Activated T-cell treated with anti-CD3 and anti-CD28 coated beads, Interleukin-2, amount 50 U/mL, for 4 hours (primary cell): ENCODE measurements at places on chromosomes 4 and X.

GRCh38 chr4:148203056-148203898 is 238.9 kb downstream of the NR3C2 start:
- DNase-seq: no peak

- DNase-seq: no peak
Measured at GRCh38 chrX:123731258-123731986, 1.4 kb downstream of the THOC2 start.

DNA sequence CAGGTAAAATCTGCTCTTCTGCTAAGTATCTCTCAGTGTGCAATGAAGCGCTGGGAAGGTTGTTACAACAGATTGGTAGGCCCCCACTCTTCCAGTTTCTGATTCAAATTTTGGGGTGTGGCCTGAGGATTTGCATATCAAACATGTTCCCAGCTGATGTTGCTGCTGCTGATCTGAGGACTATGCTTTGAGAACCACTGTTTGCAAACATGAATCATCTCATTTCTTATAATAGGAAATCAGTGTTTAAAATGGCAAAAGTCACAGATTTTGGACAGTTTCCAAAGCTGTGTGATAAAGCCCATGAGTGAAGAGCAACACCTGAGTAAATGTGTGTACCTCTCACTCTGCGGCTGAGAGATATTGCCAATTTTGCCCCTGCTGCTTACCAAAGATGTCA is 36.2 kb upstream of the NDNF start:
- DNase-seq: no peak

DNA sequence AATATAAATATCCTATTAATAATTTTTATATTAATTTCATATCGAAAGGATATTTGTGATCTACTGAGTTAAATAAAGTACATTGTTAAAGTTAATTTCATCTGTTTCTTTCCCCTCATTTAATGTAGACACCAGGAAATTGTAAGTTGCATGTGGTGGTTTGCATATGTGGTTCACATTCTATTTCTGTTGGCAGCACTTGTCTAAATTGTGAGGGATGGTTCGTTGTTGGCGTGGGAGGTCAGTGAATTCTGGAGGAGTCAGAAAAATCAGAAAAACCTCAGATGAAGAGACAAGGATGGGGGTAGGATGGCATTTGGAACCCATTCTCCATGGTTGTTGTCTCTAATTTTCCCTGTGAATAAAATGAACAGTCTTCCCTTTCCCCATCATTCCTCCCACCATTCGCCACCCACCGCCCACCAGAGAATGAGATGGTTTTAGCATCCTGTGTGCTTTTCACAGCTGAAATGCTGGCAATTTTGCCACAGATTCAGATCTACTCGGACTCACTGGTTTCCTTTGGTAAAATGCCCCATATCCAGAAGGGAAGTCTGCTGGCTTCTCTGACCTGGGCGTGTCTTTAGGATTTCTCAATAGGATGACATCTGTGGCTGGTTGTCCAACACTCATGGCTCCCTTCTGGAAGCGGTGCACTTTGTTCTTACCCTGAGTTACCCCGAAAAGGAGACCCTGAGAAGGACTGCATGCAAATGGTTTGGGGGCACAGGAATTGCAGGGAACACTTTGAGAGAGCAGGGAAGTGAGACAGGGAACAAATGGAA is 52.3 kb downstream of the LGI2 start:
- no peak for DNase-seq

DNA sequence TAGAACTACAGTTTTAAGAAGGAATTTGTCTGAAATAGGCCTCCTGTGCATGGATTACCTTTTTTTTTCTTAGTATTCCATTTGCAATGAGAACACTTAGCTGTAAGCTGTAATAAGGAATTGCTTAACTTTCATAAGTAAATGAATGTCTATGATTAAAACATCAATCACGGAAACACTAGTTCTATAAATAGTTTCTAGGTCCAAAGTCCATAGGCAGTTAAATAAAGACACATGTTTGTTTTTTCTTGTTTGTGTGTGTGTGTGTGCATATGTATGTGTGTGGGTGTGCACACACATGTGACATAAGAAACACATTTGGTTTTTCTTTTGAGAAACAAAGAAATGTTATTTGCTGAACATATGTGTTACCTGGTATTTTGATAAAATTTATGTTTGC is 11.2 kb downstream of the GPRIN3 start:
- no peak for DNase-seq

DNA sequence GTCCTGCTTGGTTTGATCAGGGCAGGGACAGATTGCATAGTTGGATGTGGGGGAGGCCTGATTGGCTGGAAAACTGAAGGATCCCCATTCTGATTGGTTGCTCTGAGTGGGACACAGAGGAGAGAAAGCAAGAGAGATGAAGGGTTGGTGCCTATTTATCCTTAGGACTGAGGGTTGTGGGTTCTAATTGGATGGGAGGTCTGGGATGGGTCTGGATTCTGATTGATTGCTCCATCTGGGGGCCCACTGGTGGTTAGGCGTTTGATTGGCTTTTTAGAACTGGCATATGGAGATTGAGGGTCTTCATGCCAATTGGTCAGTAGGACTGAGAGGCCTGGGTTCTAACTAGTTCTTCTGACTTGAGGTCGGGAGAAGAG is 644 bp upstream of the EBP start:
- no peak for DNase-seq

DNA sequence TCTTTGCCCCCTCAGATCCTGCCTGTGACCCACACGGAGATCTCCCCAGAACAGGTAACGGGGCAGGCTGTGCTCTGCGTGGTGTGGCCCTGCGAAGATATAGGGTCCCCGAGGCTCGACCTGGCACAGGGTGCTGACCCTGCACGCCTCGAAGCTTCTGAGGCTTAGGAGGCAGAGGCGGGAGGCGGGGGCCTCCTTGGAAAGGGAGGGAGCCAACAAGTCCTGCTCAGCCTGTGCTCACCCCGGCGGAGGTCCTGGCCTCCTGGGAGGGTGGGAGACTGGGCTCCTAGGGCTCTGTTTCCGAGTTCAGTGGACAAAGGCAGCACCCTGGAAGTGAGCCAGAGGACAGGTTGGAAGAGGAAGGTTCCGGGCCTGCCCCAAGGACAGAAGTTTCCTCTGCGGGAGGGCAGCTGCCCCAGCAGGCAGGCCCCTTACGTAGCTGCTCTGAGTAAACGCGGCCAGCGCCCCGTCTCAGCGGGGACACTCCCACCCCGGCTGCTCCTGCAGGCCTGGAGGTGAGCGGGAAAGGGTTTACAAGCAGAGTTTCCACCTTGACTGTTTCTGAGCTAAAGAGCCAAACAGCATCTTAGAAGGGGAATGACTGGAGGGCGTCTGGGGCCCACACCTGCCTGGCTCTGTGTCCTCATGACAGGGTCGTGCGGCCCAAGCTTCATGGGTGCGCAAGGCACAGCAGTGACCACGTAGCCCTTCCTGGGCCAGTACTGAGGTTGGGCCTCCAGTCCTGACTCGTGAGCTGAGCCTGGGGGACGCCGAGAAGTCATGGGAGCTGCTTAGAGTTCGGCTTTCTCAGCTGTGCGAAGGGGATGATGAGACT is 16.1 kb downstream of the TMEM175 start:
- no peak for DNase-seq

- no peak for DNase-seq
Measured at GRCh38 chr4:80463509-80463908, 128.0 kb downstream of the CFAP299 start.

DNA sequence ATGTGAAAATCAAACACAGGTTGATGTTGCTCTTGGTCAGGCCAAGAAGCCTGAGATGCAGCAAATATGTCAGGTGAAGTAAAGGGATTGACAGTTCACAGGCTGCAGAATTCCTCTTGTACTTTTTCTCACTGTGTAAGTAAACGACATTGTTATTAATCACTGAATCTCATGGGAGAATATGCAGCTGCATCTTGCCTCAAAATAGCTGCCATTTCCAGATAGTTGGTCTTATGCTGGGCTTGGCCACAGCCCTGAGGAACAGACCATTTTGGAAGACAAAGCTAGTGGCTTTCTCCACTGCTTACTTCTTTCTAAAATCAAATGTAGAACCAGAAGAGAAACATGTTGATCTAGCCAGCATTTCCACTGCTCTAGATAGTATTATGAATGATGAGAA is 403.4 kb upstream of the NR3C2 start:
- DNase-seq: no peak

DNA sequence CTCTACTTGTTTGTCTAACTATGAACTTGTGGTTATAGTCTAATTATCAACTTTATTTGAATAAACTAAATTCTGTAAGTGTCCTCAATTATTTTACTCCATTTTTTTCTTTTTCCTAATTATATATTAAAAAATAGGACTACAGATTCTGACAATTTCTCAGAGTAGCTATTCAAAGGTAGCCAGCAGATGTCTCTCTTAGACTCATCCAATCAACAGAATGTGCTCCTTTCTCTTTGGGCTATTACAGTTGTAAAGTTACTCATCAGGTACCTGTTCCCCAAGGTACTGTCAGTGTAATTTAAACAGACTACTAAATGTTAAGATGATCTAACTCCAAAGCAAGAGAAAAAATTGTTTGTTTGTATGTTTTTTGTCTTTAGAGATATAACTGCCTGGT is 248.6 kb downstream of the PCDH18 start:
- DNase-seq: no peak

DNA sequence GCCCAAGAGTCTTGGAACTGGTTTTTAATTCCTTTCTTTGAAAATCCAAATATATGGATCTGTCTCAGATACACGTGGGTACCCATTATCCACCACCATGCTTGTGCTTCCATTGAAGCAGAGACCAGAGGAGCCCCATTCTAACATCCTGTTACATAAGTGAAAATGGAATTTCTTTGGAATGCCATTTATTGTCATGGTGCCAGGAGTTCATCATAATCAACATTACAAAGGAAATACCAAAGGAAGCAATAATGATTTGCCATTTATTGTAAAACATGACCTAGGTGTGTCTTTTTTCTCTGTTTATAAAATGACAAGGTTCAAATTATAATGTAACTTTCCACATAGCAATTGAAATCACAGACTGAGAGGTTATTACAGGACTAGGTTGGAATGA is 61.7 kb downstream of the PALLD start:
- DNase-seq: no peak

DNA sequence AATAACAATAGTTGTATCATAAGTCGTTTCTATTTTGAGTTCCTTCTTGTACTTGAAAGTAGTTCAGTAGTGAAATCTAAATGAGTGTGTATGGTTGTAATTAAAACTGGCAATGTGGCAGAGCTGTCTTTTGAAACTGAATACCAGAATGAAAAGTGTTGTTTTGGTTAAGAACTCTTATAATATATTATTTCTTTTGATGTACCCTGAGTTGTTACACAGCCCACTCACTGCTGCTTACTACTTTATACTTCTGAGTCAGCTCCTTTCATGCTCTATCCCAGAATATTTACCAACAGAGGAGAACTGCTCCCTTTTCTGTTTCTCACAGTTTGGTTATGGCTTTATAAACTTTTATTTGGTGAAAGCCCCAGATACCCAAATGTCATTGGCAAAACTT is 28.8 kb downstream of the FAM199X start:
- DNase-seq: no peak

GRCh38 chr4:105474099-105474518 is 247 bp upstream of the PPA2 start:
- peak; percentile 76 for DNase-seq

GRCh38 chr4:180059216-180059881 is 2183.9 kb upstream of the TENM3 start:
- no peak for DNase-seq

DNA sequence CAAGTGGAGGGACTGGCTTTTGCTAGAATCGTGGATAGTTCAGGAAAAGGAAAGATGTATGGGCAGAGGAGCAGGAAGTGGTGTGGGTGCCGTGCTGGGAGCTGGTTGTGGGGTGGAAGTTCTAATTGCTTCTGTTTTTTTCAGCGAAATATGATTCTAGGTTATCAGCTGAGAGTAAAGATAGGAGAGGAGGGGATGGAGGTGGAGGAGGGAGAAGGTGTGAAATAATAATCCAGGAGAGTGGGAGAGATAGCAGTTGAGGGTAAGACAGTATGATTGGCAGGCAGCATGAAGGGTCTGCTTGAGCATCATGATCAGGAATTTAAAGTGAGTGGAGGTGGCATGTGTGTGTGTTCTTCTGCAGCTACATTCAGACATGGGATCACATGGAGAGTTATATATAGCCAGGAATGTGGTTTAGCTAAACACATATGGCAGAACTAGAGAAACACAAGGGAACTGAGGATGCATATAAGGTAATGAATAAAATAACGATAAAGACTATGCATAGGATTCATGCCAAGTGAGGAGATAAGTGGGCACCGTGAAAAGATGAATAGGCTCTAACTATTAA is 133.7 kb downstream of the ANK2 start:
- no peak for DNase-seq

GRCh38 chr4:139786494-139787354 is 121.1 kb downstream of the MGST2 start:
- DNase-seq: no peak

GRCh38 chrX:389021-389441 is 2.3 kb upstream of the PPP2R3B start:
- DNase-seq: no peak

- DNase-seq: no peak
Measured at GRCh38 chr4:184383497-184384055, 90.8 kb downstream of the IRF2 start.

- DNase-seq: no peak
Measured at GRCh38 chrX:1181170-1181569, 31.3 kb downstream of the CRLF2 start.

GRCh38 chr4:6894086-6894478 is 15.5 kb upstream of the TBC1D14 start:
- no peak for DNase-seq

GRCh38 chr4:178351185-178351584 is 908.9 kb upstream of the AGA start:
- no peak for DNase-seq

- DNase-seq: no peak
Measured at GRCh38 chr4:108446556-108446955, 173.8 kb upstream of the RPL34 start.
